ENCODE measurements at places on chromosomes 7 and 10.

DNA sequence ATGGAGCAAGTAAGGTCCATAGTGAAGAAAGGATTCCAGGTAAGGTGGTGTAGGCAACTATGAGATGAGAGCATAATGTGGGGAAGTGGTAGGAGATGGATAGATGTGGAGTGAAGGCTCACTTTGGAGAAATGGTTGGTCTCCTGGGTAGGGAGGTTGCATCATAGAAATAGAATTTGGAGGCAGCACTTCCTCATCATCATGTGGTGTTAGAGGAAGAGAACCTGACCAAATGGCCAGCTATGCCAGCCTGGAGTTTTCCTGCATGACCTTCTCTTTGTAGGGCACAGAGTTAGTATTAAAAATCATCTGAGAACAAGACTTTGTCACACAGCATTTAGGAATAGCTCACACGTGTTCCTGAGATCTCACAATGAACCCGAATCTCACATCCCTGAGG, 126.7 kb upstream of the CXCL12 start:
- DNase-seq, result no peak

- no peak for DNase-seq
Observed at GRCh38 chr7:28754027-28754426, 204.1 kb downstream of the TRIL start.

DNA sequence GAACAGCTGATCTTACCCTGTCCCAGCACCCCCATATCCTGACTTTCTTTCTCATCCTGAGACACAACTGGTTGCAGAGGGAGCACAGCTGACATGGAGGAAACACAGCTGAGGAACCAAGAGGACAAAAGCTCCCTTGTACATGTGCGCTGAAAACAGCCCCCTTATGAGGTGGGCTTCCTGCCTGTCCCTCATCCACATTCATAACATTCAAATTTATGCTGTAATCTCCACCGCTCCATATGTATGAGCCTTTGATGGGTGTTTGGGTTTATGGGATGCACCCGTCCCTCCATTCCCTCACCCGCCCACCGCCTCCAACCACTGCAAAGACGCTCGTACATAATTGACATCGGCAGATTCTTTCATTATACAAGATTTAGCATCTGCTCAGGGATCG, 49.6 kb upstream of the BTRC start:
- no peak for DNase-seq

DNA sequence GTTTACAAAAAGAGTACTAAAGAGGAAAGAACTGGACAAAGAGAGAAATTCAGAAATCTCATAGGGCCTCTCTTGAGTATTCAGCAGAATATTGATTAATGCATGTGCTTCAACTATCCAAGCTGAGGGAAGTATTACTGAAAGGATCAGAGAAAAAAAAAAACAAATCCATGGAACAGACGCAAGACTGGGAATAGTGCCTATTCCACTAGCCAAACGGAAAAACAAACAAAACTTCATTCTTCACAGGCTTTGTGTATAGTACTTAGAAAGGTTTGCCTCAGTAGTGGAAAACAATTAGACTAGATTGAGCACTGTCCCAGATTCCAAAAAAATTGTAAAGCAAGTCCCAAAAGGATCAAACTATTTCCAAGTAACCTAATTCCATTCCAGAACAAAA, 106.2 kb downstream of the TFEC start:
- DNase-seq, result no peak

DNA sequence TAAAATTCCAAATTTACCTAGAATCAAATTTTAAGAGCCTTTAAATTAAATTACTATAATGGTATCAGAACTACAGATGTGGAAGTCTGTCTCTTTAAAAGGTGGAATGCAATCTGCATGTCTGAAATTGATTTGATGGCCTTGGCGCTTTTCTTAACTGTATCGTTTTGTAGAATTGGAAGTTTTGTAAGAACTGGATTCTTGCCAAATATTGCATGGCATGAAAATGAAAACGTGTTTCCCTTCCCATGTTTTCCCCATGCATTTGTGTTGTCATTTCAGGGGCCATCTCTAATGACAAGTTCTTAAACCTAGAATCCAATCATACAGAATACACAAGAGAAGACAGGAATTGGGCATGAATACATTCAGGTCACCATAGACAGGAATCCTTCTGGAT, 162.5 kb downstream of the KIAA1217 start:
- DNase-seq, result no peak

DNA sequence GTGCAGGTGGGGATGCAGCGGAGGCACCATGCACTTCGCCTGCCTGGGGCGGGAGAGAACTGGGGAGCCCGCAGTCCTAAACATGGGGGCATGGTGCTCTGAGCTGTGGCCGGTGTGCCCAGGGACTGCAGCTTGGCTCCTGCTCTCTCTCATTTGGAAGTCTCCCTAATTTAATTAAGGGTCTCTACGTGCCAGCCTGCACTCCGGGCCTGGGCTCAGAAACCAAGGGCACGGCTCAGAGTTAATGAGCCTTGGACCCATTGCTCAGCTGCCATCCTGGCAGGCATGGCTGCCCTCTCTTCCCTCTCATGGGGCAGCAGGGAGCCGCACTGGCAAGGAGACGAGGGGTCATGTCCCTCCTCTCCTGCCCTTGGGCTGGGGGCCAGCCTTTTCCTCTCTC, 115.6 kb downstream of the CDH23 start:
- no peak for DNase-seq

All from GOT3 (cell line).